COR-L47 (cell line): ENCODE measurements at places on chromosomes 3 and 15.

DNA sequence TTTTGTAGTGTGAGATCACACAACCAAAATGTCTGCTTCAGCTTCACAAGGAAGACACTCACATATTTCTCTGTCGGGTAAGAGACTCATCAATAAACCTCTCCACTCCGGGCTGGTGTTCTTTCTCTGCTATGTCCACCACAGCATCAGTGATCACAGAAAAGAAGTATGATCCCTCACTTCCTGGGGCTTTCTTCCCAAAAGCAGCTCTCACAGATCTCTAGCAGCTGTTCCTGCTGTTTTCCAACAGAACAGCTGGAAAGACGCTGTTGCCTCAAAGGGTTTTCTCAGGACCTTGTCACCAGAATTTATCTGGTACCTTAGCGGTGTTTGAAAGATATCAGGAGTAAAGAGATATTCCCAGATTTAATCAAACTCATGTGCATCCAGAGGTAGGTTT lies 46.4 kb downstream of the GATM start:
- DNase-seq = no peak

GRCh38 chr15:95210436-95210981 lies 979.1 kb downstream of the MCTP2 start:
- DNase-seq = no peak

DNA sequence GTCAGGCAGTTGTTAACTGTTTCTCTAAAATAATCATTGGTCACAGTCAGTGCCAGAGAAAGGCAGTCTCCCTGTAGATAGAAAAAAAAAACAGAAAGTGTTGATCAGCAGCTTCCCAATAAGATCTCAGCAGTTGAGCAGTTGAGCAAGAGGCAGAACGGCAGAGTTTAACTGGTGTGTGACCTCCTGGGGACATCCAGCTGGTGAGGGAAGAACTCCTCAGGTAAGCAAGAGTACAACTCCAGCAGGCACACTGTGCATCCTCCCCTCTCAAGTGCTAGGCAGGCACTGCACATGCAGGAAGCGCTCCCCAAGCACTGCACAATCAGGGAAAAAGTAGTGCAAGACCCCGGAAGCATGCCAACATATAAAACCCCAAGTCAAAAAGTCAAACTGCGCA lies 1287.2 kb downstream of the NSUN3 start:
- no peak for DNase-seq

DNA sequence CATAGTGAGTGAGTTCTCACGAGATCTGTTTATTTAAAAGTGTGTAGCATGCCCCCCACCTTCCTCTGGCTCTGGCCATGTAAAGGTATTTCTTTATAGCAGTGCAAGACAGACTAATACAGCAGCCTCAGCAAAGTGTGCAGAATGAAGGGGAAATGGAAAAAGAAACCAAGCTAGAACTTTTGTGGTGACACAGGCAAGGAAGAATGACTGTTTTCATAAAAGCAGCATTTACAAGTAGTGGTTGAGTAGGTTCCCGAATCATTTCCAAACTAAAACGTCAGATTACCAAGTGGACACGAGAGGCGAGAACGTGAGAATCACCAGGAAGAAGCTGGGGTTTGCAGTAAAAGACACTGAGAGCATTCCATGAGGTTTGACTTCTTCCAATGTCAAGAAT lies 100.2 kb upstream of the AKAP13 start:
- no peak for DNase-seq

DNA sequence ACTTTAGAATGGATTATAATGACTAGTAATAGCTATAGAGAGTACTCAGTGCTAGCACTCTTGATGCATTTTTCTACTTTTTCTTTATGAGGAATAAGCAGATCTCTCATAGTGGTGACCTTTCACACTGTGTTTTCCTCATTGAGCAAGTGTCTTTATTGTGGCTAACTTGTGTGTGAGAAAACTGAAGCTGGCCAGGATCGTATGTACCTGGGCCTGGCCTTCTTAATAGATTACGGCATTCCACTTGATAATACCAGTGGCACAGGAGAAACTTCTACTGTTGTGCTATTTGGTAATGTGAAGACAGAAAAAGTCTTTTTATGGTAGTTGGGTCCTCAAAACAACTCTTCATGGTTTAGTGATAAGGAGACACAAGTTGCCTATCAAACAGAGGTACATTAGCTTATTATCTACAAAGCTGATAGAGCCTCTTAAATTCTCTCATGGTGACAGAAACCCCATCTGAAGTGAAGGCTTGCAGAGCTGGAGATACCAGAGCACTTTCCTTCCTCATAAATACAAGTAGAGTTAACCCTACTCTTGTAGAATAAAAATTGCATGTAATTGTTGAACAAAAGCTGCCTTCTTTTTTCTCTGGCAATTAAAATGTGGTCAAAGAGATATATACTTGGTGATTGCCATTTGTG lies 64.6 kb downstream of the LYSMD4 start:
- no peak for DNase-seq

DNA sequence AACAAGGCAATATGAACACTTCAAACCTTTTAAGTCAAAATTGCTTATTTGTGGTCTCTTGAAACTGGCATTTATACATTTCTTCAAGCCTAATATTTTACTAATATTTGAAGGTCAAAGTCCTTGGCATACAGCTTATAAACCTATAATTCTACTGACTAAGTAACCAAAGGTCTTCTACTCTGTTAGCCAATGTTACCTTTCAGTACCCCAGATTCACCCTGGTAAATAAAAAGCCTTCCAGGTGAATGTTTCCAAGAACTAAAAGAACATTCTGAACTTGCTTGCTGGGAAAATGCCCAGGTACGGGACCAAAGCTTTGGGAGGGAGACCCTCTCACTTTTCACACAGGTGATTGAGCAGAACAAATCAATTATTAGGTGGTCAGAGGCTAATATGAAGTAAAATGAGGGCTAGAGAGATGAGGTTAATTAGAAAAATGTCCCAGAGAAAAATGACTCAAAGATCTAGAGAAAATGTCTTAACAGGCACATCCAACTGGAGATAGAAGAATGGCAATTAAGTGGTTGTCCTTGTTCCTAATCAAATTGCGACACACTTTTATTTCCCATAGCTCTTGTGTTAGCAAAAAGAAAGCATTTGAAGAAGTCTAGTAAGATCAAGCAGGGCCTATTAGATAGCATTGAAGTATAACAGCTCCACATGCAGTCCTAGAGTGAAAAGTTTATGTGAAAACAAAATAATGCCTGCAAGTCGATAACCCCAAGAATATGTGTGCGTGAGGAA lies 232.0 kb downstream of the FOXP1 start:
- DNase-seq = no peak

GRCh38 chr3:167066977-167067786 lies 312.9 kb downstream of the ZBBX start:
- DNase-seq = peak; percentile 84

DNA sequence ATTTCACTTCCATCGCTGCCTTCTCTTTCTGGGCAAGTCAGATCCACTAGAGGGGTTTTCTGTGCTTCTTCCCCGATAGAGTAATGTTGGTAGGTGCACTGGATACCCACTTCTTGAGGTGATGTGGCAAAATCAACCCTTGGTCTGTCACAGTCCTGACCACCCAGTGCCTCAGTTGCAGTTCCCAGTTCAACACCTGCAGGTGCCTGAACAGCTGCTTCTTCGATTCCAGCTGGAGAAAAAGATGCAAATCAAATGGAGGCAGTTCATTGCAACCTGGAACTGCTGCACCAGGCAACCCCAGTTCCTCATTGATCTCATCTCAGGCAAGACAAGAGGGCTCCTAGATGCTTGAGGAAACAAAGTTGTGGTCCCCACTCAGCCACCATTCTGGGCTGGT lies 186.6 kb downstream of the UBE2E2 start:
- DNase-seq = no peak

- DNase-seq = no peak
Observed at GRCh38 chr3:196044513-196044912, 37.4 kb downstream of the TFRC start.

DNA sequence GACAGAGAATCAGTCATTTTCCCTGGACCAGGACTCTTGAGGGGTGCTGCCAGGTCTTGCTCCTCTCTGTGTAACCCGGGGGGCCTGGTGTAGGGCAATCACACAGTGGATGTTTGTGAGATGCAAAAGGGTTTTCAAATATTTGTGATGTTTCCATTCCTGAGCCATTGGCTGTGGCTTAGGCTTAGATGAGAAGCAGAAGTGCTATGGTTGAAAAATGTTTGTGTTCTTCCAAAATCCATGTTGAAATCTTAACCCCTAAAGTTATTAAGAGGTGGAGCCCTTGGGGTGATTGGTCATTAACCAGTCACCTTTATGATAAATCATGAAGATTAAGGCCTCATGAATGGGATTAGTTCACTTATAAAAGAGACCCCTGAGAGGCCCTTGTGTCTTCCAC lies 36.5 kb downstream of the CORO2B start:
- no peak for DNase-seq

- DNase-seq = no peak
Observed at GRCh38 chr3:105957722-105958121, 88.9 kb upstream of the CBLB start.

GRCh38 chr3:118907909-118908308 lies 126.7 kb downstream of the IGSF11 start:
- no peak for DNase-seq

DNA sequence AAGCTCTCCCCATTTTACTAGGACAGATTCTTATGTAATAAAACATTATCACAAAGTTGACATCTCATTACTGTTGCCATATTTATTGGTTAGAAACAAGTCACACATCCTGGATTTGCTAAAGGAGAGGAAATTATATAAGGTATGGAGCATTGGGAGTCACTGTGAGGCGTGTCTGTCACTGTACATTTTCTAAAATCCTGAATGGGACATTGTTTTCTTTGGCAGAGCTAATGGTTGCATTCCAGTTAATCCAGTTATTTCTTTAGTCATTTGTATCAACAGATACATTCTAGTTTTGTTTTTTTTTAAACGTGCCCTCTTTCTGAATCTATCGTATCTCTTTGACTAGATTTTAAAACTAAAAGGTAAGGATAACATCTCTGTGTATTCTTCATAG lies 70.2 kb upstream of the MITF start:
- DNase-seq = no peak

DNA sequence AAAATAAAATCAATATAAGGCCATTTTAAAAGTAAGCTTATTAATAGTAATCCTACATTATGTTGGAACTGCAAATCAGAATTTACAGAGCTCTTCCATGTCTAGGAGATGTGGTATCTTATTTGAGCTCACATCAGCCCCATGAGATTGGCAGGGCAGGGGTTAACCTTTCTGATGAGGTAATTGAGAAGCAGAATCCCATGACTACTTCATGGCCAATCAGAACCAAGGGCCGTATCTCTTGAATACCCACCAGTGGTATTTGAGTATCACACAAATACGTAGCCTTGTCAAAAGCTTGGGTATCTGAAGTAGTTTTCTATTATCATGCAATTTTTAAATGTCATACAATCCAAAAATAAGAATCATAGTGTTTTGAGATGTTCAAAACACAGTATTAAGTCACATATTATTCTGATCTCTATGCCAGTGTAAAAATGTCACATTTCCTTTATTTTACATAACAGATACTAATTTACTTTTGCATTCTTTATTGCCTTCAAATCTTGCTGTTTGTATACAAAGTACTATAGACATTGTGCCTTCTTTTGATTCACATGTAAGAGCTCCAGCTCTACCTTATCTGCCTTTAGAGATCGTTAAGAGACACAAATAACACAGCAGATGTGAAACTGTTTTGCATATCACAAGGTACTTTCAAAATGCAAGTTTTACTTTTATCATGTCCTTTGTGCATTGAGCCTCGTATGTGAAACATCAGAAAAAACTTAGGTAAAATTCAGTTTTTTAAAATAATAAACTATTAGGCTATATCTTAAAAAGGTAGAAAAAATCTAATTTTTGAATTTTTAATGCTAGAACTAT lies 251.7 kb upstream of the GOLGA6L4 start:
- DNase-seq = no peak

DNA sequence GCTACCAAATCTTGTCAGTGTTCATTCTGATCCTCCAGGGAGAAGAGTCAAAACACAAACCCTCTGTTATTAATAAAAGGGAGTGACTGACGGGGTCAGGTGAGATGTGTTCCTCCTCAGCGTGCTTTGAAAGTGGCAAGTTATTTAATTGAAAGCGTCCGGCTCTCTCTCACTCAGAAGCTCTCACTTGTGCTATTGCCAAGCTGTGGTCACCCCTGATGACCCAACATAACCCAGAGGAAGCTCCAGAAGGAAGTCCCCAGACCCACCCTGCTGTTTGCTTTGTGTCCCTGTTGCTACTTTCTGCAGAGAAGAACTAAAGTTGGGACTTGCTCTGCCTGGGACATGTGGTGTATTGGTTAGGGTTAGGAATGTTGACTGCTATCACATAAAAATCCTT lies 235.6 kb downstream of the EDEM1 start:
- DNase-seq = no peak

GRCh38 chr15:70869346-70869745 lies 15.4 kb upstream of the LARP6 start:
- no peak for DNase-seq

DNA sequence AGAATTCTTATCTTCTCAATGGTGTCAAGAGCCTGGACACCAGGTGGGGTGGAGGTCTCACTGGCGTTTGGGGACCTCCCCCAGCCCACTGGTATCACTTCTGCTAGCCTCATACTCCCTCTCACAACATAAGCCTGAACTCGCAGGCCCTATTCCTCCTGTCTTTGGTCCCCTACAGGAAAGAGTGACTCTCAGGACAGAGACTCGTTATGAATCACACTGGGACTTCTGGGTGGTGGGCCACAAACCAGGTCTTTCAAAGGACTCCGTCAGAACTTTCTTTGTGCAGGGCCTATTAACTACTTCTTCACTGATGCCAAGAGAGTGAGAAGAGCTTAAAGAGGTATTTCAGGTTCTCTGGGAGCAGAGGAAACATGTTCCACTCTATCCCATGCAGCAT lies 100.4 kb downstream of the WDR76 start:
- no peak for DNase-seq

DNA sequence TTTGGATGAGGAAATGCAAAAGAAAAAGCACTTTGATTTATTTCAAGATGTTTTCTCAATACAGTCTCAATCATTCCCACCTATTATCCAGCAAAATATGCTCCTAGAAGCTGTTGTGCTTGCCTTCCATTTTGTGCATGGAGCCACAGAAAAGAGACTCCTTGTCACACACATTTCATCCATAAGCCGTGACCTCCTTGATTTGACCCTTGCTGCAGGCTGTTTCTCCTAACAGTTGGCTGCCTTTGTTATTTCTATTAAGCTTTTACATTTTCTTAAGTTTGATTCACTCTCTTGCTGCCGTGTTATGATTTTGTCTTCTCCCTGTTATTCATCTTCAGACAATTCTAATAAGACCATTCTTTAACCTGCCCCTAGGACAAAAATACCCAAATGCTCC lies 124.2 kb upstream of the PLAAT1 start:
- DNase-seq = no peak
